ENCODE measurements at places on chromosomes 5 and 9.

- DNase-seq = no peak
Observed at GRCh38 chr9:81468084-81468595, 221.2 kb downstream of the TLE1 start.

GRCh38 chr9:118148990-118149389 lies 444.8 kb downstream of the TLR4 start:
- DNase-seq = no peak

GRCh38 chr9:89885156-89885555 lies 280.3 kb downstream of the GADD45G start:
- DNase-seq = no peak

DNA sequence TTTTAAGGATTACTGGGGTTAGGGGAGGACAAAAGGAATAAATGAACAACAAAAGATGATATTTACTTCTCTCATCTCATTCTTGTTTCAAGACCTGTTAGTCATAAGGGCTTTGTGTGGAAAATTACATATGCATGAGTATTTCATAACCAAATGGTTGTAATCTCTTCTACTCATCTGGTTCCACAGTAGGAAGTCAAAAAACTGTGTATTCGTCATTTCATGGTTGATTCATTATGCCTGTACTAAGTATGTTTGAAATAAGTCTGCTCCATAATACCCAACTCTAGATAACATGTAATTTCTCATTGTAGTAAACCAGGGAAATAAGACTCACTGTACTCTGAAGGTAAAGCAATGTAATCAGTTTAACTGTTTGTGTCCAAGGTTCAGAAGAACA lies 212.9 kb downstream of the ARRDC3 start:
- no peak for DNase-seq

DNA sequence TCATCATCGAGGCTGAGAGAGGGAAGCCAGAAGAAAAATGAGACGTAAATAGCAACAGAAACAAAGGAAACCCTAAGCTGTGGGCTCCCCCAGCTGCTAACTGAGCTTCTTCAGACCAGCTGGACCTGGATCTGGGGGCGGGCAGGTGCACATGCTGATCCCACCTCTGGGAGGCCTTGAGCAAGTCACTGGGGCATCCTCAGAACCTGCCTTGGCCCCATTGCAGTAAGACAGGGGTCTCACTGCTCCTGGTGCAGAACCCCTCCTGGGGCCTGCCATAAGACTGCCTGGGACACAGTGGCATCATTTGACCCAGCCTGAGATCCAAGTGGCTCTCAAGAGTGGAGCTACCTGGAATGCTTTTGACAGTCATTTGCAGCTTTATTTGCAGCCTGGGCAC lies 77.4 kb downstream of the PHF2 start:
- DNase-seq = no peak

DNA sequence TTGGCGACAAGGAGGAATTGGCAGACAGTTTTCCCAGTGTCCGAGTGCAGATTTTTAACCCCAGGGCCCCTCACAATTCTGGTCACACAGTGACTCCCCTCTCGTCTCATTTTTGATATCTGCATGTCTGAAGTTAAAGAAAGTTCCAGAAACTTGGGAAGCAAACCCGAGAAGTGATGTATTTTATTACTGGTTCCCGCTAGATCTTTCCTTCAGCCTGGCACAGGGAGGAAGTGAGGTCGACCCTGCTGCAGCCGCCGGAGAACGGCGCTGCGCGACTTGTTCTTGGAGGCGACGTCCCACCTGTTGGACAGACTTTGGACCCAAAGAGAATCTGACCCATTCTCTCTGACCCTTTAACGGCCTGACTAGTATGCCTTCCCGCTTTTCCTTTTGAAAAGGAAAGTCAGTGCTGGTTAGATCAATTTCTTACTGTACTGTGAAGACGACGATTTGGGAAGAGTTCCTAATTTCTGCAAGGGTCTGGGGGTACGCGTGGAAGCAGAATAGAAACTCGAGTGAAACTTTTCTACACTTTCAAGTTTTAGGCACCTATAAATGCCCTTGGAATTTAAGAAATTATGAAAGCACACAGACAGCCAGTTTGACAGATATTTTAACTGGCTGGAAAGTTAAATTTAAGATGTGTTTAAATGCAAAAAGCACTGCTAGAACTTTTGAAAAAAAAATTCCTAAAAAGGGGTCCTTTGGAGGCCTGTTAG lies 744 bp downstream of the OTULIN start:
- no peak for DNase-seq

DNA sequence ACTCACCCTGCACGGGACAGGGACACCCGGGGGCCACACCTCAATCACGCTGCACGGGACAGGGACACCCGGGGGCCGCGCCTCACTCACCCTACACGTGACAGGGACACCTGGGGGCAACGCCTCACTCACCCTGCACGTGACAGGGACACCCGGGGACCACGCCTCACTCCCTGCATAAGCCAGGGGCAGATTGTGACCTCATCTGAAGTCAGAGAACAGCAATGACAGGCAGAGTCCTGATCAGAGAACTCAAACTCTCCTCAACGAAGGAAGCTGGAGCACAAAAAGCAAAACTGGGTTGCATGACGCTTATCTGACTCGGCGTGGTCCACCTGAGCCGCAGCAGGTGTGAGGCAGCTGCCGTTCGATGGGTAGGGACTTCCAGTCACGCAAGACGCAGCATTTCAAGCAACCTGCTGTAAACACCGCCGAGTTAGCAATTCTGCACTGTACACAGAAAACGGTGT lies 3.2 kb downstream of the TERT start:
- no peak for DNase-seq

DNA sequence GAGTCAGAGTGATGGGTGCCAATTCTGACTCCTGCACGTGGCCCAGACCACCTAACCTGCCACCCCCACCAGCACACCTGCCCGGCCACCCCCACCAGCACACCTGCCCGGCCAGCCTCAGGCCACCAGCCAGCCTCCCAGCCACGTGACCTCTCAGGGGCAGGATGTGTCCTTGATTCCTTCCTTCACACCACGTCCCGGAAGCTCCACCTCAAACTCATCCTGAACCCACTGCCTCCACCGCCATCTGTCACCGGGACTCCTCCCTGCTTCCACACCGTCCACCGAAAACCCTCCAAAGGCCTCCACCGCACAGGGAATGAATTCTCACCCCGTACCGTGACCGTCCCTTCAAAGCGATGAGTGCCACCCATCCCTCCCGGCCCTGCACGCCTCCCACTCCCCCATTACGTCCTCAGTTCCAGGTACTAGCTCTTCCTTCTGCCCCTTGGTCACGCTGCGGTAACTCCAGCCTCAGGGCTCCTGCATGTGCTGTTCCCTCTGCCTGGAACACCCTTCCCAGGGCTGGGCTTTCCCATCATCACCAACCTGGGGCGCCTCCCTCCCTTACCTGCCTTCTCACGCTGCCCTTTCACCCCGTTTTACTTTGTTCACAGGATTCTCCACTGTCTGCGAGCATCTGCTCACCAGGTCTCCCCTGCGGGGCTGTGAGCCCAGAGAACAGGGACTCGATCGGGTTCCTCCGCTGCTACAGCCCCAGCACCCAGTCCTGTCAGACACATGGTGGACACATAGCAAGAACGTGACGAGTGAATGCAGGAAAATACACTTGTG lies 82.9 kb downstream of the ADAMTS2 start:
- no peak for DNase-seq

DNA sequence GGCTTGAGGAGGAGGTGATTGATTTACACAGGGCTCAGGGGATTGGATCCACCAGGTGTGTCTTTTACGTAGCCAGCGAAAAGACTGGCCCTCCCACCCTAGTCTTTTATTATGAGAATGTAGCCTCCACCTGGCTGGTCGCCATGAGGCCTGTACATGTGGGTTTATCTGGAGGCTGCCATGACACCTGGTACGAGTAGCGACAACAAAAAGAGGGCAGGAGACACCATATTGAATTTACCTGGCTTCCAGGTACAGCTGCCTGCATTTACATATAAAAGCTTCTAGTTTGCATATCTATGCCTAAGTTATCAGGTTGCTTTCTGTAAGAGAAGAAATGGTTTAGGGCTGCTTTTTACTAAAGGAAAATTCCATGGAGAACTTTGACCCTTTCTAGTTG lies 1173.7 kb upstream of the SEMA6A start:
- no peak for DNase-seq

- DNase-seq = no peak
Observed at GRCh38 chr9:76680716-76681425, 83.4 kb upstream of the PCA3 start.

DNA sequence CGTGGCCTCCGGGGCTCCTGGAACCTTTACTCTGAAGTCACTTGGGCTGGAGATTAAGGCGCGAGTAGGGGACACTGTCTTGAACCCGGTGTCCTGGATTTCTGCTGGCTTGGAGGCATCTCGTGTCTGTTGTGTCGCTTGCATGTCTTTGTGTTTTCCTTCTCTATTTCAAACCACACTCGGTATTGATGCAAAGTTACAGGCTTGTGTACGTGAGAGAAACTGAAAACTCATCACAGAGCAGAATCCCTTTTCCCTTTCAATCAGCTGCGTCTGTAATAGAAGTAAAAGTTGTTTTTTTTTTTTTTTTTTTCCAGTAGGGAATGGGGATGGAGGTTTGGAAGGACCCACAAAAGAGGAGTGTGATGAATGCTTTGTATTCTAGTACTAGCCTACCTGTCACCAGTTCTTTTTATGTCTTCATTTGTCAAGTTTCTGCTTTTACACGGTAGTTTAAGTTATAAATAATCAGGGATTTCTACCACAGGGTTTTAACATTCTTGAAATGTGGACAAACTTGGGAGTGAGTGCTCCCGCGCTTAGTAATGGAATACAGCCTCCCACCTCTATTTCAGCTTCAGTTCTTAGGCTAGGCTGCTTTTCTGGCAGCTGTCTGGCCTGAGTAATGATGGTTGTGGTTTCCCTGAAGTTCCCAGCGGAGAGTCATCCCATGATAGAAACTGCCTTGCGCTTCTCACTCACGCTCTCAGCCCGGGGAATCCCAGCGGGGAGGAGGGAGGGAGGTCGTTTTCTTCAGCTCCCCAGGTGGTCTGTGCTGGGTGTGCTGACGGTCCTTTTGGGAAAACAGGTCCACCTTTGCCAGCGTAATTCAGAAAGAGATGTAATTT lies 763 bp downstream of the TJP2 start:
- DNase-seq = no peak

DNA sequence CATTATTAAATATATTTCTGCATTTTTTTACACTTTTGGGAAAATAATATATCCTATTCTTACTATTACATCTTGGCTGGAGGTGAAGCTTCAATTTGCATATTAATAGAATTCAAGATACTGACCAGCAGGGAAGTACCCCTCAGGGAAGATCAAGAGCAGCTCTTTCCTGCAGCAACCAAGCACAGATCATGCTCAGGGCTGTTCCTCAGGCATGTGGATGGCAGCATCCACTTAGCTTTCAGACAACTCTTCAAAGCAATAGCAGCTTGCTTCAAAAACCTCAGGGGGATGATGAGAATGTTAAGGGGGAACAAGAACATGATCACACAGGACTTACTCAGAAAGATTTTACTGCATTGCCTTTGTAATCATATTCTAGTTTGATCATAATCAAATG lies 731.8 kb downstream of the SEMA5A start:
- DNase-seq = no peak

DNA sequence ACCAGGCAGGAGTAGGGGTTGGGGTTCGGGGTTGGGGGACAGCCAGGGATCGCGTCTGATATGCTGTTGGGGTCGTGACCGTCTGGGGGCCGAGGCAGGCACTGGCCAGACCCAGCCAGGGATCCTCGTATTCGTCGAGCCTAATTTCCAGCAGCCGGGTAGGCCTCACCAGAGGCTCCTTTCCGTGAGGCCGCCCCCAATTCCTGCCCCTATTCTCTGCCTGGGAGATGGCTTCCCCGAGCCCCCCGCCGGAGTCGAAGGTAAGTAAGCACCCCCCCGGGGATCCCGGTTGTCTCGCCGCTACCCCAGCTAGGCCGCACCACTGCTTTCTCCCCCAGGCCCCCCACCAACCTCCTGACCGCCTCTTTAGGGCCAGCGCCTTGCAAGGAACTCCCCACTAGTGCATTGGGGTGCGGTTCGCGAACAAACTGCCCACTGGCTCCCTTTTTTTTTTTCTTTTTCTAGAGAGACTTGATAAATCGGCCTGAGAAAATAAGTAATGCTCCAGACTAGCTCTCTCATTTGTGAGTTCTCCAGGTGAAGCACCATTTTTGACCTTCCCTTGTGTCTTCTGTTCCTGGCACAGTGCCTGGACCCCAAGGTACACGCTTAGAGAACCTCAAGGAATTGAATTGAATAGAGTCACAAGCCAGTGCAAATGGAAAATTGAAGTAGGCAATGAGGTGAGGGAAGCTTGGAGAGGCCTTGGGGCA lies 435 bp downstream of the ZNF189 start:
- peak; percentile 33 for DNase-seq

GRCh38 chr9:38521762-38522161 lies 97.5 kb upstream of the IGFBPL1 start:
- DNase-seq = no peak

GRCh38 chr5:140182075-140182711 lies 7.2 kb downstream of the CYSTM1 start:
- DNase-seq = no peak

DNA sequence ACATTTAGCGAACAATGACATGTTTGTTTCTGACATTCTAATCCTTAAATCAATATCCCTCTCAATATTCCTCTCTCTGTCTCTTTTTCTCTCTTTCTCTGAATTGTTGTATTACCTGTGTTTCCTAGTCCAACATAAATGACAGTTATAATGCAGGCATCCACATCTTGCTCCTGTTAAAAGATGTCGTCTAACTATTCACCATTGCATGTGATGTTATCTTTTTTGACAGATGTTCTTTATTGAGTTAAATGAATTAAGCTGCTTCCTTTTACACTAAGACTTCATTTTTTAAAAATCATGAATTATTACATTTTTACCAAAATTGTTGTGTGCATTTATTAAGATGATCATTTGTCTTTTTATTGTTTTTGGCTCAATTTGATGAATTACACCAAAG lies 527.5 kb downstream of the PRR16 start:
- DNase-seq = no peak

- DNase-seq = no peak
Observed at GRCh38 chr9:83047839-83048775, 14.8 kb downstream of the RASEF start.

- no peak for DNase-seq
Observed at GRCh38 chr5:132098151-132098594, 24.6 kb downstream of the CSF2 start.

GRCh38 chr5:135116160-135116561 lies 82.1 kb upstream of the PITX1 start:
- no peak for DNase-seq

DNA sequence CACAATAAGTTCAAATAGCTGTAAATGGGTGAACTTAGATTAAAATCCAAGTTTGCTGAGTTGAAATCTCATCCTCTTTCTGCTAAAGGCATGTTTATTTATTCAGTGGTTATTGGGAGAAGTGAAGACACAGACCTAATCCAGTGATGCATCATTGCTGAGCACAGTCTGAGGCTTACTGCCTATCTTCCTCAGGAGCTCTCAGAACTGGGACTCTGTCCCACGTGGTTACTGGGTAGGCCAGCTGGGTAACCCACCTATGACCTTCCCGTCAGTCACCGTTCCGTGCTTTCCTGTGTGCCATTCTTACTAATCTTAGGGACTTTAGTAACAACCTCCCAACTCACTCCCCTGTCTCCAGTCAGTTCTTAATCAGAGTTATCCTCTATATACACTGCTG lies 226.8 kb upstream of the ATP10B start:
- DNase-seq = no peak

All from effector CD4-positive, alpha-beta T cell (primary cell).